ENCODE measurements at places on chromosomes 13 and 19.

DNA sequence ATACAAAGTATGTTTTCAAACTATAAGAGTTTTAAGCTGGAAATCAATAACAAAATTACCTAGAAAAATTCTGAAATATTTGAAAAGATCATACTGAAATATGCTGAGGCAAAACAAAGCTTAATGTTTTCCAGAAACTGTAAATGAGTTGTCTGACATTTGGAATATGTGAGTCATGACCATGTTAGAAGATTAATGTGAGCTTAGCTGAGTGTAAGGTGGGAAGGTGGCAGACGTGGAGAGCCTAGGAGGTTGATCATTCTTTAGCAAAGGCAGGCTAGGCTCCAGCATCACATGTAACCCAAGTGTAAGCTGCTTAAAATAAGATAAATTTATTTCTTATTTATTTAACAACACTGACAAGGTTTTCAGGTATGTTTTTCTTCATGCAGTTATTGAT lies 2086.1 kb upstream of the PCDH20 start:
- DNase-seq = no peak

DNA sequence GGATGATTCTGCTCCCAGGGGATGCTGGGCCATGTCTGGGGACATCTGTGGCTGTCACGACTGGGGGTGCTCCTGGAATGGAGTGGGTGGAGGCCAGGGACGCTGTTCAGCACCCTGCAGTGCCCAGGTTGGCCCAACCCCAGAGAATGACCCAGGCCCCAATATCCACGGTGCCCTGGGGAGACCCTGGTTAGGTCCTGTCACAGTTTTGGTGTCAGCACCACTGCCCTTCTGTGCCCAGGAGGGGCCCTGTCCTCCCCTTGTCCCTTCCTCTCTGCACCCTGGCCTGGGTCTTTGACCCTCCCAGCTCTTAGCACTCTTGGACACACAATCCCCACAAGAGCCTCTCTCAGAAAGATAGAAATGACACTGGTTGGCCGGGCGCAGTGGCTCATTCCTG lies 85.3 kb downstream of the GADD45B start:
- no peak for DNase-seq

GRCh38 chr13:24746618-24747247 lies 17.2 kb upstream of the RNF17 start:
- peak; percentile 10 for DNase-seq

DNA sequence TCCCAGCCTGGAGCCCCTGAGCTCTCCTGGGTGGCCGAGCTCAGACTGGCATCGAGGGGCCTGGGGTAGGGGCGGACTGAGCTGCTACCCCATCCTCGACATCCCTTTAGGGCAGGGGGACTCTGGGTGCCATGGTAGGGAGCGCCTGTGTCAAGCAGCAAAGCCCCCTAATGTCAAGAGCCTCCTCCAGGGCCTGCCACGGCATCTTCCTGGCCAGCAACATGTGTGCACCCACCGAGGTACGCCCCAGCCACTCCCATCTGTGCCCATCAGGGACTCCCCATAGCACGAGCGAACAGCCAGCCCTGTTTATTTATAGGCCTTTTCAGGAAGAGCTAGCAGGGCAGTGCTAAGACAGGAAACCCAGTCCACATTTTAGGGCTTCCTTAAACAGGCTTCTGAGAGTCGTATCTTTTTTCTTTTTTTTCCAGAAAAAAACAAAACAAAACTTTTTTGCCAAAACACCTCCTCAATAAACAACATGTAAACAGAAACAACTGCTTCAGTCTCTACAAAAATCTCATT lies 14.3 kb downstream of the LRP3 start:
- peak; percentile 58 for DNase-seq
